ENCODE measurements at places on chromosomes 2 and 18.

GRCh38 chr2:220276741-220277444 lies 649.5 kb downstream of the SLC4A3 start:
- no peak for DNase-seq

DNA sequence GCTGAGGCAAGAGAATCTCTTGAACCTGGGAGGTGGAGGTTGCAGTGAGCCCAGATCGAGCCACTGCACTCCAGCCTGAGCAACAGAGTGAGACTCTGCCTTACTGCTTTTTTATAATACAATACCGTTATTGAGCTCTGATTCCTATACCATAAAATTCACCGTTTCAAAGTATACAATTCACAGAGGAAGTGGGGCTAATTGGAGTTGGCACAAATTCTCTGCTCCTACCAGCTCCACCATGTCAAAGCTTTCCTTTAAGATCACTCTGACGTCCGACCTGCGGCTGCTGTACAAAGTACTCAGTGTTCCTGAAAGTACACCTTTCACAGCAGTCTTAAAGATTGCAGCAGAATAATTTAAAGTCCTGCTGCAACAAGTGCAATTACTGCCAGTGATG lies 29.6 kb upstream of the CYBRD1 start:
- no peak for DNase-seq

DNA sequence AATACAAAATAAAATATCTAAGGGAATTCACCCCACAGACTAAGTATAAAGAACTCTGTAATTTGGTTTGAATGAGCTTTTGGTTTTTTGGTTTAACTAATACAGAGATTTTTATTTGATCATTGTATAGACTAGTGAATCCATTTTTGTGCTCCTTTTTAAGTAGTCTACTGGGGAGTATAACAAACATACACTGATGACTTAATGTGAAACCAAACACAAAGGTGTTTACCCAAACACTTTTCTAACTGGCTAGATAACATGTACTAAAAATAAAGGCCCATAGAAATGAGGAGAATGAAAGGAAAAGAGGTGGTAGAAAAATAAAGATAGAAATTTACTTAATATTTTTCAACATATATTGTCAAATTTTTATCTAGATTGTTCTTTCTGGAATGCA lies 146.0 kb downstream of the NRXN1 start:
- DNase-seq: no peak

GRCh38 chr18:21053127-21053526 lies 58.5 kb downstream of the ROCK1 start:
- DNase-seq: no peak

DNA sequence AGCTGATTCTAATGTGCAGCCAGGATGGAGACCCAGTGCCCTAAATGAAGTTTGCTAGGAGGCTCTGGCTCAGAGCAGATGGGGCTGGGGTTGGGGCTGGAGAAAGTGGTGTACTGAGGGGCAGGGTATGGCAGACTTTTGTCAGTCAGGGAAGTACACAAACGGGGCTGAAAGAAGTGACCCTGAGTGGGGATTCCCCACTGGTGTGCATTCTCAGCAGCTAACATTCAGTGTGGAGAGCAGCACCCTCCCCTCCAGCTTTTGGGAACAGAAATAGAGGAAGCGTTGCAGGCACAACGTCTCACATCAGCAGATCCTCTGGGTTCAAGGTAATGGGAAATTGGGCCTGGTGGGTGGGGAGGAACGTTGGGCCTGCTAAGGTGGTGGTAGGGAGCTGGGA lies 89.1 kb upstream of the GCFC2 start:
- no peak for DNase-seq

DNA sequence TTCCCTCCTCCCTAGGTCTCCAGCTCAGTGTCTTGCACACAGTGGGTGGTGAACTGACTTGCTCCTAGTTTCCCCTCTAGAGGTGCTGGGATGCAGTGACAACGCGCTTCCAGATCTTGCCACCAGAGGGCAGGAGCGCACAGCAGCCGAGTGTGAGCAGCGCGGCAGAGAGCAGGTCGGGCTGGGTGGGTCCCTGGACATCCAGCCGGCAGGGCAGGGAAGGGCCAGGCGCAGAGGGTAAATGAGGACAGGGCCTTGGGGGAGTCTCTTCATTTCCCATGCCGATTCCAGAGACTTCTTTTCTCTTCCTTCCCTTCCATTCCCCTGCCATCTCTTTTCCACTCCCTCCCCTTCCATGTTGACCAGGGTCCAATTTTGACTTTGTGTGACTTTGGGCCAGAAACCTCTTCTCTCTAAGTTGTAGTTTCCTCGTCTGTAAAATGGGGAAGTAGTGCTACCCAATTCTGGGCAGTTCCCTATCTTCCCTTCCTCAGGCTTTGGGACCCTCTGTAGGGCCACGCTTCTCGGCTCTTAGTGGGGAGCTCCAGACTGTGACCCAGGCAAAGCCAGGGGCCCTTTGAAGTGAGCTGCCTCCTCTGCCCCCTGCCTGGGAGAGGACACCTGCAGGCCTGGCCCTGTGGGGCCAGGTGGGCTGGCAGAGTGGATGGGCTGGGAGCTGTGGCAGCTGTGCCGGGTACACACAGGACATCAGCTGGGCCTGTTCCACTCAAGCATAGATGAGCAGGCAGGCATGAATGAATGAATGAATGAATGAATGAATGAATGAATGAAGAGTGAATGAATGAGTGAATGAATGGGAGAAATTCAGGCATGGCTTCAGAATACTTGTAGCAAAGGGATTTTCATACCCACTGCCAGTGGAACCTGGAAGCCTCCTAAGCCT lies 43.3 kb upstream of the TAF1B start:
- peak; percentile 63 for DNase-seq

GRCh38 chr2:70475266-70475665 lies 78.4 kb downstream of the TGFA start:
- no peak for DNase-seq

DNA sequence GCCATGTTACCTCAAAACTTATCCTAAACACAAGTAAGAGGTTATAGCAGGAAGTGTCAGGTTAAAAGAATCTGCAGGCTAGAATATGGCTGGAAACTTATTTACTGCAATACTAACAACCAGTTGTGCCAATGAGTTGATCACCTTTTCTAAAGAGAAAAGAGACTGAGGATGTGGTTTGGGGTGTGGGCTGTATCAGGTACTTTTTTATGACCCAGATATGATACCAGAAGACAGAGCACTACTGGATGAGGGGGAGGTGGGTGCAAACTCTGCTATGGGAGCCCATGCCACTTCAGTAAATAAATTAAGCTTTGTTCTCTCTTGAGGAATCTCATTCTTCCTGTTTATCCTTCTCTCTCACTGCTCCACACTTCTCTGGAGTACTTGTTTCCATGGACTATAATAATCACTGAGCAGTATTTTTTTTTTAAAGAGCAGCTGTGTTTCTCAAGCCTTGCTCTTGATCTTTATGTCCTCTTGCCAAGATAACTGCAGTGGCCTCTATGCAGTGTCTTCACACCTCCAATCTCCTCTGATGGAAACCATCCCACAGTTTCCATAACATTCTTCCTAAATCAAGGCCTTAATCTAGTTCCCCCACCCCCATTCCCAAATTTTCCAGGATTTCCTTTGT lies 51.2 kb upstream of the NOSTRIN start:
- DNase-seq: no peak

DNA sequence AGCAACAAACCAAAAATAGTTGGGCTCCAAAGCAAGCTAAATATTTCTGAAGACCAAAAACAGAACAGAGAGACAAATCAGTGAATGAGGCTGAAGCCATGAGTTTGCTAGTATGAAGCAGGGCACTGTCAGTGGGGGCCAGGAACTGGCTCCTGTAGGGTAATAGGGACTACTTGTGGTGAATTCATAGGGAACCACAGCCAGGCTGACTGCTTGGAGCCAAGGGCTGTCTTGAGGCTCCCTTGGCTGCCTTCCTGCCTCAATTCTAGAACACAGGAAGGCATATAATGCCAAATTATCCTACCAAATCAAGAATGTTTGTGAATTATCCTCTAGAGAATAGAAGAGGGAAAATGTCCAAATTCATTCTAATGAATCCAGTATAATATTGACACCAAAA lies 406.0 kb downstream of the CCDC85A start:
- no peak for DNase-seq

DNA sequence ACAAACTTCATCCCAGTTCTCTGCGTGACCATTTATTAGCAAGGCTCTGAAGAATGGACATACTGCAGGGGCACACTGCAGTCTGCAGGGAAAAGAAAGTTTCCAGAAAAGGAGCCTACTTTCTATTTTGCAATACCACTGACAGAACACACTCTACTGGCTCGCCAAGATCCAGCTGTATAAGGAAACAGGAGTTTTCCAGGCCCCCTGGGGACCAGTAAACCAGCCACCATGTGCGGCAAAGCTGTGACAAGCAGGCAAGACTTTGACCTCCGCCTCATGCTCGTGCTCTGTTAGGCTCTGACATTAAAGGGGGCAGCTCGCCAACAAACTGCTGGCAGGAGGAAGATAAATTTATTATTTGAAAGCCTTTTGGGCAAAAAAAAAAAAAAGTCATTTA lies 67.3 kb downstream of the CCBE1 start:
- DNase-seq: no peak

DNA sequence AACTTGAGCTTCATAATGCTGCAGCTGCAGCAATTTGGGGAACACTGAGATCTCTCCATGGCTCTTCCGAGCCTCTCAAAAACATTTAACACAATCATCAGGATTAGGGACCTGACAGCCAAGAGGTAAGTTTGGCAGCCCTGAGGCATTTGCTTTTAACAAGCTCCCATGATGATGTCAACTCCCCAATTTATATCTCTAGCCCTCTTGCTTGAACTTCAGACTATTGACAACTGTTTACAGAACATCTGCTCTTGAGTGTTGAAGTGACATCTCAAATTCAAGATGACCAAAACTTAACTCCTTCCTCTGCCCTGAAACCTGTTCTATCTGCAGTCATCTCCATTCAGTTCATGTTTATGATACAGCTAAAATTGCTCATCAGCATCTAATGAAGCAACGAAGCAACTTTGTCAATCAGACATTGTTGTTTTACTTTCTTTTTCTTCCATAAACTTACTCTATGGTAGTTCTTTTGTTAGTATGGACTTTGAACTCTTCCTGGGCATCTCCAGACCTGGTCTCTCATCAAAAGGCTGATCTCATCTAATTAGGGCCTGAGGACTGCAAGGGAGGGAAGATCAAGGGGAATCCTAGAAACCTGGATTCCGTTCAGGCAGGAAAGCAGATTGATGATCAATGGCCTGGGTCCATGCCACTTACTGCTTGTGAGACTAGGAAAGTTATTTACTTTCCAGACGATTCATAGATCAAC lies 48.1 kb downstream of the SEMA4F start:
- DNase-seq: no peak

DNA sequence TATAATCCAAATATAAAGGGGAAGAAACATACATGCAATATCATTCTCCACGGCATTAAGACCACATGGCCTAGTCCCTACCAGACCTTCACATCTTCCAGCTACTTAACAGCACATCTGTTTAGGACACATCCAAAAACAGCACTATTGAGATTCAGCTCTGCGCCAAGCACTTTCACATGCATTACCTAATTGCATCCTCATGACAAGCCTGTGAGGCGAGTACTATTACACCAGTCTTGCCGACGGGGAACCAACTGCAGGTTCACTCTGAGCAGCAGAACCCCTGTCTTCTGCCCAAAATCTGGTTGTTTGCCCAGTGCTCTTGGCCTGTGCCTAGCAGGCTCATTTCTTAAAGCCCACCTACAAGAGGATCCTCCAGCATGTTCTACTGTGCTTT lies 66.7 kb downstream of the AAK1 start:
- no peak for DNase-seq

DNA sequence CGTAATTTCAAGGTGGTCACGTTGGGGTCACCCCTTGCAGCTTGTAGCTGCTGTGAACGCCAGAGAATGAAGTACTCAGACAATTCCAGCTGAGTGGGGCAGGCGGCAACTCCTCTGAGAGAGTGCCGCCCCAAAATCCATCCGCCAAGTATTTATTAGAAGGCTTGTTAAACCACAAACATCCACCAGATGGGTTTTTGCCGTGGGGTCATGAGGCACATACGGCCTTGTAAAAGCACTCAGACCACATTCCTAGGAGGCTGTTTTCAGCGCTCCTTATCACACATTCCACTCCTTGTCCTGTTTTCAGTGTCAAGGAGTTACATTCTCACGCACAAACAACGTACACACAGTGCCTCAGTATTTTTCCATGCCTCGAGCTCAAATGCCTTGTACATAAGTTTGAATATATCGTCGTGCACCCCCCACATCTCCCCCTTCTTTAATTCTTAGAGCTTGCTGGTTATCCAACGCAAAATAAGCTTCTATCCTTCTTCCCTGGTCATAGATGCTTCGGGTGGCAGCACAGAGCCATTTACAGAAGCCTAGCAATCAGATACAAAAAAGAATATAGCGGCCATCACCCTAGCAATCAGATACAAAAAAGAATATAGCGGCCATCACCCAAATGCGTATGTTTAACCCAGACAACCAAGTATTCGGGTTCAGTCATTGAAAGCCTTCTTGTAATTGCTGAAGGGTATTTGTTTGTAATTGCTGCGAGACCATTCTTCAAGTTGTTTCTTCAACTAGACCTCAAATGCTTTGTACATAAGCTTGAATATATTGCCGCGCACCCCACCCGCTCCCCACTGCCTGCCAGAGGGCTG lies 7.3 kb downstream of the ALPP start:
- no peak for DNase-seq

DNA sequence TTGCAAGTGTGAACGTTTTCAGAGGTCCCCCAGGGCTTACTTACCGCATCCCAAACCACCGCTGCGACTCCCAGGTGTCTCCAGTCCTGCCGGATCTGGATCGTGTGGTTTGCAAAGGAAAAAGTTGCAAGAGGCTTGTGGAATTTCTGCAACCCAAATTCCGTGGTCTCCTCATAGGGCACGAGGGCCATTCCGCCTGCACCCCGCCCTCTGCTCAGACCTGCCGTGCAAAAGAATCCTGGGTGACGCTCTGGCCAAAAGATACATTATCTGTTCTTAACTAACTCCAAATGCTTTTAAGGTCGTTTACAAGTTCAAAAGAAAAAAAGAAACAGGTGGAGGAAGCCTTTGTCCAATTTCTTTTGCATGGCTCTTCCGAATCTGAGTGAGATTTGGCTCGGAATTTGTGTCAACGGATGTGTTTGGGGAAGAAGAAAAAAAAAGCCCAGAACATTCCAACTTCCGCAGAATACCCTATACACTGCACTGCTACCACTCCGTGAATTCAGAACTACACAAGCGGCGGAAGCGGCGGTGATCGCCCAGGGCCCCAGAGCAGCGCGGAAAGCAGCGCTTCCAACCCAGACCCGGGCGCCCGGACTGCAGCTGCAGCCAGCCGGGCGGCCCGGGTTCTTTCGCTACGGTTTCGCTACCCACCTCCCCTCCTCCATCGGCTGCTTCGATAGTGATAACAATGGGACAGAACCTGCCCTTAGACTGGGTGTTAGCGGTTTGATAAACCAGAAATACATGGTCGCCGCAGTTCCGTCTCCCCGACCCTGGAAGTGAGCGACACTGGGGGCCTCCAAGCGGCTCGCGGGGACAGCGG lies 795 bp downstream of the METTL21A start:
- DNase-seq: peak; percentile 32

- DNase-seq: no peak
These were observed 179.4 kb upstream of the AGAP1 start for GRCh38 chr2:235314371-235314930.

GRCh38 chr2:211737282-211737681 lies 801.3 kb downstream of the ERBB4 start:
- DNase-seq: no peak

GRCh38 chr2:171600126-171600525 lies 77.9 kb downstream of the CYBRD1 start:
- DNase-seq: no peak

Data from stimulated activated CD4-positive, alpha-beta T cell treated with anti-CD3 and anti-CD28 coated beads, Interleukin-1b, Interleukin-23, amount 100 ng/mL, for 1 hour (primary cell).